Activated gamma-delta T cell treated with Interleukin-2 at 50 U/mL for 16 hours (primary cell): ENCODE measurements at places on chromosomes 1 and 21.

- DNase-seq = no peak
These were observed 4.0 kb downstream of the TRIM11 start for GRCh38 chr1:228402641-228403025.

DNA sequence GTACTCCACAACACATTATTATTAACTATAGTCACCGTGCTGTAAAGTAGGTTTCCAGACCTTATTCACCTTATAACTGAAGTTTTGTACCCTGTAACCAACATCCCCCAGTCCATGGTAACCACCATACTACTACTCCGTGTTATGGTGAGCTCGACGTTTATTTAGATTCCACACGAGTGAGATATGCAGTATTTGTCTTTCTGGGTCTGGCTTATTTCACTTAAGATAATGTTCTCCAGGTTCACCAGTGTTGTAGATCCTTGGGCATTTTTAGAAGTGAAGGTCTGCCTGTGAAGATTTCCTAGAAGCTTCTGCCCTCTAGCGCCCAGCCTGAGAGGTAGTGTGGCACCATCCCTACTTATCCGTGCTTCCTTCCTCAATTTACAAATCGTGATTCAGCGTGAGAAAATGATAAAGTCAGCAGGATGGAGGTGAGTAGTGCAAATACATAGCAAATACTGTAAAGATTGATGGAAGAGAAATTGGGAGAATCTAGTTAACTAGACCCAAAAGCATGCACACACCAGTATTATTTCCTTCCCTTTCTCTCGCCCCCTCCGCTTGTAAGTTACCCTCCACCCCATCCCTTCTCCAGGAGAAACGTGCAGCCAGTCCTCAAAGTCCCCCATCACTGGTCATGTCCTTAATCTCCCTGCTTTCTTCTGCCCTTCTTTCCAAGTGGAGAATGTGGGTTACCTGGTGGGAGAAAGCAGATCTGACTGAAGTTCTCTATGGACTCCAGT lies 36.0 kb upstream of the DISC1 start:
- peak; percentile 27 for DNase-seq

GRCh38 chr1:66000033-66000637 lies 207.4 kb downstream of the PDE4B start:
- no peak for DNase-seq

GRCh38 chr1:1286313-1287261 lies 6.4 kb downstream of the SCNN1D start:
- no peak for DNase-seq

DNA sequence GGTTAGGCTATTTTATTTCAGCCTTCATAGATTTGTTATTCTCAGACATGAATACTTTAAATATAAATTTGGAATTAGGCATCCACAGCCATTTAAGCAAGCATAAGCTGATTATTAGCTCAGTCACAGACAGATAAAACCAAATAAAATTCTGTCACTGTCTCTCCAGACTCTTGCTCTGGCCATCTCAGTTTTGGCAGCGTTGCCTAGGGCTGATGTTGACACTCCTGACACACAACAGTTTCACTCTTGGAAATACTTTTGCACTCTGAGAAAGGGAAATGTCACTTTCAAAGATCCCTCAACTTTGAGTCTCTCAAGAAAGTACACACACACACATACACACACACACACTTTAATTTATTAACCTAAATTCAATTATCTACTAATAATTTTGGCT lies 372.7 kb downstream of the BRINP3 start:
- no peak for DNase-seq

GRCh38 chr1:201594575-201595245 lies 55.8 kb downstream of the NAV1 start:
- no peak for DNase-seq

DNA sequence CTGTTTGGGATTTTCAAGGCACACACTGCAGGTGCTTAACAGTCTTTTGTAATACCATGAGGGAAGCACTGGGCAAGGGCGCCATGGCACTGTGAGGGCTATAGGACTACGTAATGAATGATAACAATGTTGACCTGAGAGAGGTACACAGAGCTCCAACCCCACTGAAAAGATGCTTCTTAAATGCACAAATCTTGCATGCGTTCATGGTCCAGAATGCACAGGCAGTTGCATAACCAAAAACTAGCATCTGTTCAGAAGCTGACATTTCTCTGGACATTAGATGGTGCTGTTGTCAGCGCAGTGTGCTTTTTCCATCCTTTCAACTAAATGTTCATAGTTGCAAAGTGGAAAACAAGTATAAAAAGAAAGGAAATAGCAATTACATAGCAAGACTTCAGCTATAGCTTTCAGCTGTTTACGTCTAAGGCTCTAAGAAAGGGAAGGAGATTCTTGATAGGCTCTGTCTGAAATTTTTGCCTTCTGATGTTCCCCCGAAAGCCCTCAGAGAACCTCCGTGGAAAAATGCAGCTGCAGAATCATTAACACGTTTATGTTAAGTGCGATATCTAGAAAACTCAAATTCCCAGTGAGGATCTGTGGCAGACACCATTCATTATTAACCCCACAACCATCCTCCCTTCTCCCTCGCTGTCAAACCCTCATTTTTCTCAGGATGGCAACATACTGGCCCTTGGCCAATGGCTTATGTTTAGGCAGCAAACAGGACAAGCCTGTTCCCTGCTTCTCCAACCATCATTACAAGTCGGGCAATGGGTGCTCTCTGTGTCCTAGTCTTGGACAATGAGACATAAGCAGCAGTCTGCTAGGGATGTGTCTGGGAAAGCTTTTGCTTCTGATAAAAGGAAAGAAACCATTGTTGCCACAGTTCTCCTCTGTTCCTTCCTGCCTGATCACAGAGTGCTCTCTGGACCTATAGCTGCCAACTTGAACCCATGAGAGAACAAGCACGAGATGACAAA lies 8.2 kb upstream of the TARBP1 start:
- no peak for DNase-seq

DNA sequence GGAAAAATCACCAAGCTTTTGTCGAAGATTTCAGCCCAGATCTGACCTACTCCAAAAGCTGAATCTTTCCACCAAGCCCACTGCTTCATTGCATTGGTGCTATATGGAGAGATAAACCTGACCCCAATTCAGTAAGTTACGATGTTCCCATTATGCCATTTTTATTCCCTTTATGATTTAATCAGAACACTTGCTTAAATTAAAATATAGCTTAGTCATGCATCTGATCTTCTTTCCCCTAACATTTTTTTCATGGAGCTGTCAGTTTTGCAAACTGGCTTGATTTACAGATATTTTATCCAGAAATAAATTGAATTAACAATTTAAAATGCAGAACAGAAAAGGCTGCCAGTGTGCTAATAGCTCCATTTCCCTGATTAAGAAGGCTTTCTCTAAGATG lies 503.5 kb upstream of the C1orf87 start:
- DNase-seq = no peak

DNA sequence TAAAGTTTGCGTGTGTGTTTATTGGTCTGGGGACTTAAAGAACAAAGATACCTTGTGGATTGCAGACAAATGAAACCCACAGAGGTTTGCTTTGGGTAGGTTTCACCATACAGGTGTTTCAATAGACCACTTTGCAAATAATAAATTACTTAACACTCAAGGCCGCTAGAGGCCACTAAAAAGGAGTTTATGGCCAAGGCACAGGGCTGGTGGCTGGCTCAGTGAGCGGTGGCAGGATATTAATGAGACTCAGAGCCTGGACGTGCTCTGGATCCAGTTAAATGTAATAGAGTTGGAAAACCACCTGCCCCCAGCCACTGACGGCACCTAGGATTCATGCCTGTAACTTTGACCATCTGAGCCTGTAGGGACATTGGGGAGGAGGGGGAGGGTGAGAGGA lies 44.5 kb downstream of the LRRC38 start:
- no peak for DNase-seq

- no peak for DNase-seq
These were observed 49.0 kb upstream of the ACOT11 start for GRCh38 chr1:54499097-54499359.

- DNase-seq = no peak
These were observed 14.8 kb downstream of the IBA57 start for GRCh38 chr1:228180271-228180958.

DNA sequence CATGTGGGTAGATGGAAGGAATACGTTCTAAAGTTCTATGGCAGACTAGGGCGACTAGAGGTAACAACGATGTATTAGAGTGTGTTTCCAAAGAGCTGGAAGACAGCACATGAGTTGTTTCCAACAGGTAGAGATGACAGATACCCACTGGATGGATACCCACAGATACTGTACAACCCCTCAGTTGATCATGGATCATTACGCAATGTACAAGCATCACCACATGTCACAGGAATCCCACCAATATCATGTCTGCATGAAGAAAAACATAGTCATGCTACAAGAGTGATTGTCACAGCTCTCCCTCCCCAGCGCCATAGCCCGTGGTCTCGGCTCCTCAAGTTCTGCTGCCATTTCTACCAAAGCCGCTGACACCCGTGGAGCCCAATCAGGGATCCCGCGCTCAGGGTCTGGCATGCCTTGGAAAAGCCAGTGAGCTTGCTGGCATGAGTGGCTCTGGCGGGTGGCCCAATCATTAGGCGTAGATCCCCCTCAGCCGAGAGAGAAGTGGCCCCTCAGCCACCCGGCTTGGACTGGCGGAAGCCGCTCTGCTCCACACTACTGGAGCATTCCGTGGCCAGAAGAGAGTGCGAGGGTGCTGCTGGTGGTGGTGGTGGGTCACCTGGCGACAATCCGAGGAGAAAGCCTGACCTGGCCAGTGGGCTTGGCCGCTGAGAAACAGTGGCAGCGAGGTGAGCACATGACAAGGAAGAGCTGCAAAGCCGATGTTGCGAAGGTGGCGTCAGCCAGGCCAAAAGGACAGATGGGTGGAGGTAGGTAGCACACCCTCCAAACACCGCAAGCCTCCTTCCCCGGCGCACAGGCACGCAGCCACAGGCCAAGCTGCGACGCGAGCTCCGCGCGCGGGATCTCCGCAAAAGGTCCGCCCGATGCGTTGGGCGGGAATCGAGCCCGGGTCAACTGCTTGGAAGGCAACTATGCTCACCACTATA lies 65.7 kb upstream of the FCGR2A start:
- no peak for DNase-seq

DNA sequence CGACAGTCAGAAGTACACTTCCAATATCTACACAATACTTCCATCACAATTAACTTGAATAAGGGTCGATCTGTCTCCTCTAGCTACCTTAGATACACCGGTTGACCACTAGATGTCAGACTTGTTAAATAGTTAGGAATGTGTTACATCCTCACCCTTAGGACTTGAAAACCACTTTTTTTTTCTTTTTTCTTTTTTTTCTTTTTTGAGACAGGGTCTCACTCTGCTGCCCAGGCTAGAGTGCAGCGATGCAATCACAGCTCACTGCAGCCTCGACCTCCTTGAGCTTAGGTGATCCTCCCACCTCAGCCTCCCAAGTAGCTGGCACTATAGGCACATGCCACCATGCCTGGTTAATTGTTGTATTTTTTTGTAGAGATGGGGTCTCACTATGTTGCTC lies 120.4 kb upstream of the GREM2 start:
- DNase-seq = no peak
